DMS153 (cell line): ENCODE measurements at places on chromosomes 3 and 15.
A peak's percentile ranks its signal among the peaks of the same experiment; 100 is the strongest.

GRCh38 chr3:78035131-78035641 lies 995.3 kb downstream of the ROBO2 start:
- DNase-seq: no peak

- no peak for DNase-seq
These were observed 250.8 kb upstream of the TGFBR2 start for GRCh38 chr3:30355622-30356021.

DNA sequence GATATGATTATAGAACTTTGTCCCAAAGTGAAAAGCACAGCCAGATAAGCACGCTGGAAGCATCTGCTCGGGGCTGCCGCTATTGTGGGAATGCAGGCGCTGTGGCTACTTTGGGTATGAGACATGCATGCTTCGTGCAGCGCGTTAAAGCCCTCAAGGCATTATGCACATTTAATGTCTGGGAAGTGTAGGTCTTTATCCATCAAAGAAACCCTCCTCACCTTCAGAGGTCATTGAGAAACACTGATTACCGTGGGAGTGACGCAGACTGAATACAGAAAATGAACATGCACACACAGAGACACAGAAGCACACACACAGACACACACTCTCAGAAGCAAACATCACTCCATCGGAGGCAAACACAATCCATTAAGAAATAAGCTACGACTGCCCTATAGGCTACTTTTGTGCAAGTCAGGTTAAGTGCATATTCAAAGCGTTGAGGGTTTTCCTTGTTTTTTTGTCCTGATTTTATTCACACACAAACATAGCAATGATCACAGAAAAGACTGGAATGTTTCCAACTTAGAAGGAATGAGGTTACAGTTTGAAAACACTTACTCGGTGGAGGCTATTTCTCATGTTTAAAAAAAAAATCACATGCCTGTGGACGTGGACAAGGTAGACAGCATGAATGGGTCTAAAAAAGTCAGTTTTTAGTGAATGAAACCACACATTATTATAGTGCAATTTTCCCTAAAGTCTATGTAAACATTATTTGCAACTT lies 68.5 kb downstream of the PLCH1 start:
- DNase-seq: peak; percentile 5

- DNase-seq: no peak
These were observed 500.2 kb upstream of the NR2F2 start for GRCh38 chr15:95830281-95830680.

- no peak for DNase-seq
These were observed 45.4 kb downstream of the BTD start for GRCh38 chr3:15646851-15647511.

DNA sequence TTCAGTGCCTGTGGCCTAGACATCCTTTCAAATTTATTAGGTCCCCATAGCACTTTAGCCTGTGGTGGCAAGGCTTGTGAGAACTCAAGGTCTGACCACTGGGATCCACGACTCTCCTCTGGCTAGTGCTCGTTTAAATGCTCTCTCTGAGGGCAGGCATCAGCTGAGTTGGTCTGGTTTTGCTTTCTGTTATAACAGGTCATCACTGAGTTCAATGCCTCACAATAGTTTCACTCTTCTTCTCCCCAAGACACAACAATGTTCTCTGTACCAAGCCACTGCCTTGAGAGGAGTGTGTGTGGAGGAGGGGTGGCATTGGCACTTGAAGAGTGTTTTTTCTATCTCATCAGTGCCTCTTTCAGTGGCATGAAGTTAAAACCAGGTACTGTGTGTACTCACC lies 7.6 kb downstream of the OR5K4 start:
- no peak for DNase-seq

GRCh38 chr15:54564166-54564565 lies 585.9 kb downstream of the UNC13C start:
- no peak for DNase-seq

DNA sequence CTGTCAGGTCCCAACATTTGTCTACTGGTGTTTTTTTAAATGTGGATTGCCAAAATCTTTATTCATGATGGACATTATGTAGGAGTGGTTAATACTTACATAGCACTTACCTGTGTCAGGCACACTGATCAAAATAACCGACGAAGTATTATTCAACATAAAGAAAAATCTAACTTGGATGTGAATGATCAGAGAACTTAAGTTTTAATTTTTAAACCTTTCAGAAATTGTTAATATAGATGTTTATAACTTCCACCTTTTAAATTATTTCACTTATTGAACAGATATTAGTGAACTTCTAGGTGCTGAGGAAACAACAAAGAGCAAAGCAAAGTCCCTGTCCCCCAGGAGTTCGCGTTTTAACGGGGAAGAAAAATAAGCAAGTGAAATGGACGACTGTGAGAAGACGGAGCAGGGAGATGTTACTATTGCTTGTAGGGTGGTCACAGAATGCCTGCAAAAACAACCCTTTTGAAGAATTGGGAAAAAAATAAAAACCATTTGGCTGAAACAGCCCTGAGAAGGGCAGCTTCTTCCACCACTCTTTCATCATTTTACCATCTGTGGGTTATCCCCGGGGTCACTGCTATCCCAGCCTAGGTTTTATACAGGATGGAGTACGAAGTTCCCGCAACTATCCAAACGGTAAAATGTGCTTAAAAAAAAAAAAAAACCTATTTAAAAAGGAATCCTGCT lies 915 bp upstream of the APH1B start:
- DNase-seq: no peak

GRCh38 chr3:30473374-30474051 lies 132.9 kb upstream of the TGFBR2 start:
- DNase-seq: no peak

- DNase-seq: no peak
These were observed 21.1 kb upstream of the GYG1 start for GRCh38 chr3:148970271-148970670.

- no peak for DNase-seq
These were observed 13.8 kb upstream of the GATA2 start for GRCh38 chr3:128506754-128507153.

- DNase-seq: no peak
These were observed 13.7 kb downstream of the EIF2AK4 start for GRCh38 chr15:39947401-39948197.
